SW480 (cell line): ENCODE measurements at places on chromosomes 2 and 18.

DNA sequence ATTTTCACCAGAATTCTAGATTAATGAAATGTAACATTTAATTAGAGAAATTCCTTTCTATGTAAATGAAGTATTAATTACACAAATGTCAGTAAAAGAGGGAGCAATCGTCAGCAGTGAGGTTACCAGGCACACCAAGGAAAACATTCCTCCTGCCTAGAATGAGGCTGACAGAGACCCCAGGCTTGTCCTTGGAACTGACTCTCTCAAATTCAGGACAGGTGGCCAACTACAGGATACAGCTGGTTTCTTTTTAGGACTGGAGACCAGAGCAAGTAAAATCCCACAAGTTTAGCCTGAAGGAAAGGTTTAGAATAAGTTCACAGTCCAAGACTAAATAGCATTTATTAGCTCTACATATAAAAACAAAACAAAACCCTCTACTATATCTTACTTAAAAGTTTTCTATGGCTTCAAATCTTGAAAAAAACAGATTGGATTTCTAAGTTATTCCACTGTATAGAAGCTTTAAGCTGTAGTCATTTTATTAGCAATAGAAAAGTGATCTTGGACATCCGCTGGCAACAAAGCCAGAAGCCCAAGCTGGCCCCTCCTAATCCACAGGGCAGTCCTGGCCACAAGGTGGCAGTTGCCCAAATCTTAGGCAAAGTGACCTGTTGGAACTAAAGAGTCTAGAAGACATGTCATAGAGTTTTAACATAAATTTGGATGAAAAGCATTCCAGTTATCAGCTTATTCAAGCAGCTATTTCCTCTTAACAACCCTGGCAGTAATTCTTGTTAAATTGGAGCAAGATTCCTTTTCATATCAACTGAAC lies 81.0 kb downstream of the SP3 start:
- DNase-seq: peak; percentile 28

DNA sequence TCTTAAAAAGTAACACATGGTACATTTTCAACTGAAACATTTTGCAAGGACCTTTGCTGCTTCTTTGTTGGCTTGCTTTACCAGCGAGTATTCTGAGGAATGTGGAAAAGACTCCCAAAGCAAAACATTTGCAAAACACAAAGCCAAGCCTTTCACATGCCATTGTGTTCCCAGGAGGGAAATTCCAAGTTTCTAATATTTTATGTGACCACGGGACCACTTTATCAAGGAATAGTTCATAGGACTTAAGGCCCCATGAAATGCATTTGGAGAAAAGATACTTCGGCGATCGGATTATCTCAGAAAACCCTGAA lies 26.2 kb downstream of the CYP27C1 start:
- no peak for DNase-seq

- no peak for DNase-seq
These were observed 33.1 kb upstream of the STON1 start for GRCh38 chr2:48496849-48497248.

DNA sequence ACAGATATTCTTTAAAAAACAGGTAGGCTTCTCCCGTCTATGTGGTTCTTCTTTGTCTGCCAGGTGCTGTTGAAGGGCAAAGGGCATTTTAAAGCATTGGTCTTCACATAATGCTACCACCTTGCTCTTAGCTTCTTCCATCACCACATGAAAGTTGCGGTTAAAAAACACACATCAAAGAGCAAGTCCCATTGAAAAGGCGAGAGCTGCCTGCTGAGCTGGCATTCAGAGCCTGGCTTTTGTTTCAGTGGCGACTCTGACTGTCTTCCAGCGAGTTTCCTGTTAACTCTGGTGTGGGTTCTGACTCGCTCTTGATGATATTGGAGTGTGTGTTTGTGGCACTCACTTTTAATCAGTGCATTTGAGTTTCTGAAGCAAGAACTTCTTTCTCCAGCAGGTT lies 624.9 kb upstream of the FANCL start:
- peak; percentile 99 for DNase-seq

DNA sequence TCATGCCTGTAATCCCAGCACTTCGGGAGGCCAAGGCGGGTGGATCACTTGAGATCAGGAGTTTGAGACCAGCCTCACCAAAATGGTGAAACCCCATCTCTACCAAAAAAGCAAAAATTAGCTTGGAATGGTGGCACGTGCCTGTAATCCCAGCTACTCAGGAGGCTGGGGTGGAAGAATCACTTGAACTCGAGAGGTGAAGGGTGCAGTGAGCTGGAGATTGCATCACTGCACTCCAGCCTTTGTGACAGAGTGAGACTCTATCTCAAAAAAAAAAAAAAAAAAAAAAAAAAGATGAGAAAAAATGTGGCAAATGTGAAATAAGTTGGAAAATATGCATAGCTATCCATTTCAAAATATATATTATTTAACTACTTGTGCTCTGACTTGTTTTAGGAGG lies 65.0 kb downstream of the KCNS3 start:
- no peak for DNase-seq

DNA sequence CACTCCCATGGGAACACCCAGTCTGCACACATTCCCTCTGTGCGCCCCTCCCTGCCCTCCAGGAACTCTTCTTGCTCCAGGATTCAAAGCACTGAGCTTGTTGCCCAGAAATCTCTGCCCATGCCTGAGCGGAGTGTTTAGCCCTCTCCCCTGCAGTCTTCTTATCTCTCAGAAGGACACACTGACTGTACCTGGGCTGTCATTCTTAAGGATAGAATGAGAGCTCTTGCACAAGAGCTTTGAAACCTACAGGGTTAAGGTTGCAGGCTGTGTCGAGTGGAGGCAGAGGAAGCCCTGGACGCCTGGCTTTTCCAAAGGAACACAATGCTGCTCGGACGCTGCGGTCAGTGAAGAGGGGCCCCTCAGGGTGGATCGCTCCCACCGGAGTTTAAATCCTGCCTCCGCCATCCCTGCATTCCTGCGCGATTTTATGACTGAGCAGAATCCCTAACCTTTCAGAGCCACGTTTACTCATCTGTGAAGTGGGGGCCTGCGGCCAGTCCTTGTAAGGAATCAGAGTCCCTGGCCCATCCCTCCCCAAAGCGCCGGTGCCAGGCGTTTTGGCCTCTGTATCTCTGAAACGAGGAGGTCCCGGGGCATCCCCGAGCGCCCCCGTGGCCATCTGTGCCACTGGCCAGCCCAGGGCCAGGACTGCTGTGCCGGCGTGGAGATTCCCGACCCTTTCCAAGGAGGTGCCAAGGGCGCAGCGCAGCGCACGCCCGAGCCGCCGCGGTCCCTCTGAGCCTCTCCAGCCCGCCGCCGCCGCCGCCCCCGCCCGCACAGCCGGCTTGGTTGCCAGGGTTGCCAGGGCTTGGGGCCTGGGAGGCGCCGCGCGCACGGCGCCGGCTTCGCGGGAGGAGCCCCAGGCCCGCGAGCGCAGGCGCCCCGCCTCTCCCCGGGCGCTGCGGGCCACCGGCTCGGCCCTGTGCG lies 58.9 kb downstream of the FAM168B start:
- DNase-seq: no peak

- peak; percentile 26 for DNase-seq
These were observed 66.5 kb downstream of the CLHC1 start for GRCh38 chr2:55165626-55166025.

DNA sequence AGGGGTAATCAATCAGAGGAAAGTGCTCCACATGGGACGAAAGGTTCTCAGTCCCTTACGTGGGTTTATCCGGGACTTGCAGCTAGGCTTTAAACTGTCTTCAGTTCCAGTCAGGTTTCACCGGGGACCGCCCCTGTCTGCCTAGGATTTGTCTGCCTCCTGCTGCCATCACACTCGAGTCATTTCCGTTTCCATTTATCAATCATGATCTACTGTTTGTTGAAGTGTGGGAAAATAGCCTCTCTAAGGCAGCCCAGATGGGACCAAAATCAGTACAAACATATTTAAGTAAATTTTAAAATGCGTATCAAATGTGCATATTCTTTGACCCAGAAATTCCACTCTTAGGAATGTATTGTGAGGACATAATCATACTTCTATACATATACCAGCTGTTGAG lies 10.5 kb downstream of the TRAPPC12 start:
- no peak for DNase-seq

- DNase-seq: no peak
These were observed 49.7 kb downstream of the STAT1 start for GRCh38 chr2:190964170-190964795.

GRCh38 chr18:48680339-48681250 lies 141.8 kb downstream of the CTIF start:
- DNase-seq: no peak

DNA sequence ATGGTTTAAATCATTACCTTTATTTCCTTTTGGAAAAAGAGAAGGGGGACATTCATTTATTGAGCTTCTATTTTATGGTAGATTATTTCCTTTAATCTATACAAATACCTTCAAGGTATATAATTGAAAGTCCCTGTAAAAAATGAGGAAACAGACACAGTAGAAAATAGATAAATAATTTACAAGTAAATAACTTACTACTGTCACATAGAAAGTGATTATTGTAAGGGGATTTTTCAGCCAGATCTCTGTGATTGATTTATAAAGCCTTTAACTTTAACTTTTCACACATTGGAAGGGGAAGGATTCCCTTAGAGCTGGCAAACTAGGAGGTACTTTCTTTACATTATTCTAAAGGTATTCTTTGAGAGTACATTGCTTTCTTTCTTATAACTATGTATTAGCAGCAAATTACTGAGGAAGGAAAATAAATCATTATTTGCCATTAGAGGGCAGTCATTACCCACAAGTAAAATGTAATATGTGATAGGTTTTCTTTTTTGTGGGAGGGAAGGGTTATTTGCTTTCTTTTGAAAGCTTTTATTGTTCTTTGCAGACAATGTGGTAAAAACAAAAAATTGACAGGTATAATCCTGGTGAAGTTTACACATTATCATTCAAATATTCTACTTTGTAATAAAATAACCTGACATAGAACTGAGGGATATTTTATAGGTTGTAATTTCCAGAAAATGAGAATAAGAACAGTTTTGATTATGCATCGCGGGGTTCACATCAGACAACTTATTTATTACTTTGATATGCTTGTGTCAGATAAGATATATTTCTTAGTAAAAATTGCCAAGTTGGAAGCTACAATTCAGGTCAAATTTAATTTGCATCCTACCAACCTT lies 24.8 kb upstream of the RPE start:
- DNase-seq: peak; percentile 56
